ENCODE measurements at places on chromosomes 1 and 21. TPM values are rescaled to one million over a fixed set of nuclear protein-coding genes. Genes with fewer than 3 reads are reported as not detected.

Gene LAMC2
- total RNA-seq = 1.1 TPM

Gene CFHR1
- total RNA-seq = not detected

Gene SMCP
- not detected for total RNA-seq

Gene NDUFS2
- total RNA-seq = 130 TPM

Gene RIPPLY3
- not detected for total RNA-seq
